H54 (cell line): ENCODE measurements at places on chromosomes 16 and 17.
A peak's percentile ranks its signal among the peaks of the same experiment; 100 is the strongest.

GRCh38 chr17:41322094-41322902 lies 6.8 kb upstream of the KRTAP17-1 start:
- peak; percentile 32 for DNase-seq

- no peak for DNase-seq
Measured at GRCh38 chr16:79810449-79811189, 210.1 kb upstream of the MAF start.

- no peak for DNase-seq
Measured at GRCh38 chr17:3923466-3924190, 7.4 kb upstream of the P2RX1 start.

DNA sequence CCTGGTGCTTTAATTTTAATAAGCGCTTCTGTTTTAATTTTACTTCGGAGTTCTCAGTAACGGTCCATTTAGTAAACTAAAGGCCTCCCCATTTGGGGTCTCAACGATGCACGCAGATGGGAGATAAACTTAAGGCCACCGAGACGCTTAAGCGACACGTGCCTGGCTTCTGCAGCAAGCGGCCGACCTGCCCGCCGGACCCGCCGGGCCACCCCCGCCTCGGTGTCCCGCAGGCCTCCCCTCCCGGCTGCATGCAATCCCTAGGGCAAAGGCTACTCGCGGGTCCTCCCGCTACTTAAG lies 592 bp downstream of the GCSH start:
- DNase-seq: no peak
